ENCODE measurements at places on chromosomes 13 and 19.

GRCh38 chr13:46507981-46508380 is 45.0 kb upstream of the LRCH1 start:
- no peak for DNase-seq

GRCh38 chr13:99322297-99323103 is 15.3 kb upstream of the GPR183 start:
- DNase-seq: no peak

GRCh38 chr13:99875391-99875790 is 96.2 kb downstream of the ZIC5 start:
- DNase-seq: no peak

GRCh38 chr19:50365434-50366306 is at the start of gene NAPSA:
NAPSA (minus strand) TSS chr19:50365639; CDS start chr19:50365621, 18 bp downstream.
- no peak for DNase-seq

DNA sequence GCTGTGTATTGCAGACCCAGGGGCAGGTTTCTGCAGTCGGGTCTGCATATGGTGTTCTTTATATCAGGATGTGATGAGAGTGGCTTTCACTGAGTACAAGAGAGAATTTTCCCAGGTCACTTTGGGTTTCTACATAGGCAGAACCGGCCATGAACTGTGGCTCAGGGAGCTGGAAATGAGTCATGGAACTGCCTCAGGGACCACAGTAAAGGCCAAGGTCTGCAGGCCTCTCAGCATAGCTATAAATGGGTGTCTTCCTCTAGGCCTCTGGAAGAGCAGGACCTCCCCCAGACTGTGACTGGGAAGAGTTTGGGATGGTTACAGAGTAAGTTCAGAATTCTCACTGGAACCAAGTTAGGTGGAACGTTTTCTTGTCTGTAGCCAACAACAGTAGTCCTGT is 51.8 kb upstream of the ZNF681 start:
- no peak for DNase-seq

GRCh38 chr13:23472189-23472588 is 38.7 kb upstream of the SACS start:
- no peak for DNase-seq

DNA sequence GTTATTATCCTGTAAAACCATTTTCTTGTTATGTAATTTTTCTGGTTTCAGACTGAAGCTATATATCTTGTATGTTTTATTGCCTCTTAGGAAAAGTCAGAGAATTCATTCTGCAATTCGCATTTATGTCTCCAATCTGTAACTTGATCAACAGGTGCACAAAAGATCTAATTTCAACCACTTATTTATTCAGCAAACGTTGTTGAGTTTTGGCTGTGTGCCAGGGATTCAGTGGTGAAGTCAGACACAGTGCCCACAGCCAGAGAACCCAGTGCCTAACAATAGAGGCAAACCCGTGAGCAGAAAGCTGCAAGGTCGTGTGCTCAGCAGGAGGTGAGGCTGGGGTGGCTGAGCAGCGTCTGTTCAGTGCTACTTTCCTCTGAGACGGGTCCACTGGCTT is 119.5 kb upstream of the MCF2L start:
- peak; percentile 97 for DNase-seq

- DNase-seq: no peak
These were observed 22.0 kb upstream of the RB1 start for GRCh38 chr13:48281556-48281955.

DNA sequence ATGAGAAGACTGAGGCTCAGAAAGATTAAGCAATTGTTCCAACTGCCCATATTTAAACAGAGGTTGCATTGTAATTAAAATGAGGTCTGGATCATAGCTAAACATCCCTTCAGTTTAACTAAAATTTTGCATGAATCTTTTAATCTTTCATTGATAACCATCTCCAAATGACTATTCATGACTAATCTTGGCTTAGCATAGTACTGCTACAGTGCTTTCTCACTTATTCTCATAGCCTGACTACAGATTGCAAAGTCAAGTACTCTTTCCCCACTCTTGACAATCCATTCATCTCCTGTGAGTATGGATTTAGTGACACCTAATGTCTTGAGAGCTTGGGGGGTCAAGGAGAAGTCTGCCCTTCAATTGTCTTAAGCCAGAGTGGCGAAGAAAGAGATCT is 258.4 kb downstream of the RFC3 start:
- no peak for DNase-seq

GRCh38 chr19:2659856-2660432 is 42.5 kb downstream of the GNG7 start:
- no peak for DNase-seq

DNA sequence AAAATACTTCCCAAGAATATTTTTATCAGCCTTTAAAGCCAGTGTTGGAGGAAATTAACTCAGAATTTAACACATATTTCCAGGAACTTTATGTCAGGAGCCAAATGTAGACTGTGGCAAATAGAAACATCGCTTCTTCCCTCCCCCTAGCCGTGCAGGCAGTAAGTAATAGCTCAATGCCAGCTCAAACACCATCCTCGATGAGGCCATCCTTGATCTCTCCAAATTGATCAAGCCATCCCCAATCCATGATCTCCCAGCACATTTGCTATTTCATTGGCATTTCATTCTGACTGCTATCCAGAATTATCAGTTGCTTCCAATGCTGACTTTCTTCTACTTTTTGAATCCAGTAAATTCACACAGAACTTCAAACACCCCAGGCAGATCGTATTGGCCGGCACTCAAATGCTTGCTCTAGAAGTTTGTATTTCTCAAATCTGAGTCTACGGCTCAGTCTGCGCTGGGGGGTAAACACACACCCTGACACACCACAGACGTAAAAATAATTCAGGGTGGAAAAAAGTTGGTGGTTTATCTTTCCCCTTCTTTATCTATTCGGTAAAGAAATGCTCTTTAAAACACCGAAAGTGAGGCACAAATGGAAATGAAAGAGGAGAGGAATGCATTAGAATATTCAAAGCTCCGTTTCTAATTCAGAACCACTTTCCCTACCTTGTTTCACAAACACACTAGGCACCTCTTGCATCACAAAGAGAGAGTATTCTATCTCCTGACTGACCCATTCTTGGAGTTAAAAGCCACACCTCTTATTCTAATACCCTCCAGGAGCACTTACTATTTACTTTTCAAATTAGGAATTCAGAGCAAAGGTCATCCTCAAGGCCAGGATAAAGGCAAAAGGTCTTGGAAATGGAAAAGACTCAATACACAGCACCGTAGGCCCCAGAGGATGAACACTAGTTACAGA is 991 bp downstream of the OBI1 start:
- no peak for DNase-seq

GRCh38 chr19:16143399-16144215 is at the start of gene HSH2D:
HSH2D (plus strand) TSS chr19:16143685; CDS start chr19:16148751, 5,066 bp downstream.
- peak; percentile 86 for DNase-seq

DNA sequence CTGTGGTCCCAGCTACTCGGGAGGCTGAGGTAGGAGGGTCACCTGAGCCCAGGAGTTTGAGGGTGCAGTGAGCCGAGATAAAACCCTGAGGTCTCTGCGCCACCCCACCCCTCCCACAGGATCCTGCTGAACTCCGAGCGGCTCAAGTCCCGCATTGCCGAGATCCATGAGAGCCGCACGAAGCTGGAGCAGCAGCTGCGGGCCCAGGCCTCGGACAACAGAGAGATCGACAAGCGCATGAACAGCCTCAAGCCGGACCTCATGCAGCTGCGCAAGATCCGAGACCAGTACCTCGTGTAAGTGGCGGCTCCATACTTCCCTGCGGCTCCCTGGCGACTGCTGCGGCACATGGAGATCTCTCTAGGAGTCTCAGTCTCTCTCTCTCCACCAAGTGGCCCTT is 6.6 kb upstream of the IFI30 start:
- no peak for DNase-seq

GRCh38 chr13:81639984-81640582 is 1299.2 kb upstream of the SPRY2 start:
- no peak for DNase-seq

GRCh38 chr19:44592451-44592890 is 20.9 kb upstream of the IGSF23 start:
- DNase-seq: no peak

Data from DMS153 (cell line).